ENCODE measurements at places on chromosomes 12 and 14. TPM values are rescaled to one million over a fixed set of nuclear protein-coding genes. Genes with fewer than 3 reads are reported as not detected.

The PAPLN gene
- total RNA-seq = 58.3 TPM

The TAS2R20 gene
- total RNA-seq = 2.3 TPM

The TMEM233 gene
- 0.89 TPM for total RNA-seq

The KRT8 gene
- total RNA-seq = 10.4 TPM

The RNASE3 gene
- total RNA-seq = not detected

The PYM1 gene
- 21.1 TPM for total RNA-seq

The NYNRIN gene
- total RNA-seq = 3.3 TPM

The PLXNC1 gene
- 0.13 TPM for total RNA-seq

The RGS6 gene
- total RNA-seq = not detected

The RAB21 gene
- 8.0 TPM for total RNA-seq

The OLR1 gene
- total RNA-seq = not detected

The RAP1B gene
- 188 TPM for total RNA-seq

The NFATC4 gene
- total RNA-seq = 1.0 TPM

The PPP4R4 gene
- not detected for total RNA-seq

The GLS2 gene
- total RNA-seq = 0.13 TPM

The CDKN3 gene
- total RNA-seq = 32.9 TPM

The B4GALNT3 gene
- total RNA-seq = under 0.01 TPM

The ZNF385A gene
- 0.26 TPM for total RNA-seq

The KCNC2 gene
- not detected for total RNA-seq

The ARHGEF40 gene
- 8.3 TPM for total RNA-seq

The CFAP251 gene
- total RNA-seq = 4.2 TPM

The PDE3A gene
- total RNA-seq = 0.51 TPM

The CLEC1B gene
- not detected for total RNA-seq

The ANKRD33 gene
- 0.26 TPM for total RNA-seq

The NANOG gene
- not detected for total RNA-seq

The C12orf54 gene
- total RNA-seq = not detected

The TTC9 gene
- 0.13 TPM for total RNA-seq

The ERG28 gene
- total RNA-seq = 6.0 TPM

The TAS2R9 gene
- total RNA-seq = not detected

The COX8C gene
- total RNA-seq = not detected

The NGB gene
- total RNA-seq = not detected

The PTCSC3 gene
- not detected for total RNA-seq

The TMEM179 gene
- 0.13 TPM for total RNA-seq

The TRHDE gene
- under 0.01 TPM for total RNA-seq

The POC1B gene
- total RNA-seq = 13.2 TPM

The KRT6C gene
- total RNA-seq = not detected

The PRR4 gene
- 0.51 TPM for total RNA-seq

The DAO gene
- not detected for total RNA-seq

The USP15 gene
- total RNA-seq = 44.4 TPM

The P2RX2 gene
- not detected for total RNA-seq

The RNF10 gene
- total RNA-seq = 78.6 TPM

The CACNA1C gene
- total RNA-seq = 0.38 TPM

The SNW1 gene
- 37.2 TPM for total RNA-seq

All from dermis microvascular lymphatic vessel endothelial cell (primary cell).